Stimulated activated CD4-positive, alpha-beta T cell treated with anti-CD3 and anti-CD28 coated beads, Interleukin-2, amount 100 ng/mL, for 24 hours (primary cell): ENCODE measurements at places on chromosomes 3 and 15.

GRCh38 chr3:41222501-41222900 is 23.2 kb downstream of the CTNNB1 start:
- DNase-seq: no peak

DNA sequence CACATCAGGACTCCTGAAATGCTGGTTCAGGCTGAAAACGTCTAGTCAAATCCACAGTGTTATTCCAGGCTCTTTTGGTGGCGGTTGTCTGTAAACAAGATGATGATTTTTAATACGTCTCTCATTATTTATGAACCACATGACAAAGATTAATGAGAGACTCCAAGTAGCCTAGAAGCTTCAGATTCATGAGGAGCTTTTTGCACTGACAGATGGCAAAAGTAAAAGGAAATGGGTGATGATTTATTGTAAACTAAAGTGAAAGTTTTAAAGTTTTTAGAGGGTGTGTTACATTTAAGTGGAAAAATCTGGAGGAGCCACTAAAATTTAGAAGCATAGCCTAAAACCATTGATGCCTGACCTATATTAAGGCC is 77.0 kb downstream of the BBX start:
- DNase-seq: no peak

DNA sequence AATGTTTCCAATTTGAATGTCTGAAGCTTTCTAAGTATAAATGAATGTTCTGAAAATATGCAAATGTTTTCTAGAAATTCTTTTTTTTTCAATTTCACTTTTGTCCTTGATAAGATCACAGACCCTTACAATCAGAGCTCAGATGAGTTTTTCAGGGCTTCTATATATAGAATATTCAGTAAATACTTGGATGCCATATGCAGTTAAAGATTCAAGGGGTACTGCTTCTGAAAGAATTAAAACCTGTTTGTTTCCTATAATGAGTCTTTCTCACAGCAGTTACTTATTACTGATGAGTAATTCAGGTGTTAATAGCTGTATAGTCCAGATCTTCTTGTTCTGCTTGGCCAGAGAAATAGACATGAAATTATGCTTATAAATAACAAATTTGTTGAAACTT is 812.6 kb downstream of the ZPLD1 start:
- no peak for DNase-seq

DNA sequence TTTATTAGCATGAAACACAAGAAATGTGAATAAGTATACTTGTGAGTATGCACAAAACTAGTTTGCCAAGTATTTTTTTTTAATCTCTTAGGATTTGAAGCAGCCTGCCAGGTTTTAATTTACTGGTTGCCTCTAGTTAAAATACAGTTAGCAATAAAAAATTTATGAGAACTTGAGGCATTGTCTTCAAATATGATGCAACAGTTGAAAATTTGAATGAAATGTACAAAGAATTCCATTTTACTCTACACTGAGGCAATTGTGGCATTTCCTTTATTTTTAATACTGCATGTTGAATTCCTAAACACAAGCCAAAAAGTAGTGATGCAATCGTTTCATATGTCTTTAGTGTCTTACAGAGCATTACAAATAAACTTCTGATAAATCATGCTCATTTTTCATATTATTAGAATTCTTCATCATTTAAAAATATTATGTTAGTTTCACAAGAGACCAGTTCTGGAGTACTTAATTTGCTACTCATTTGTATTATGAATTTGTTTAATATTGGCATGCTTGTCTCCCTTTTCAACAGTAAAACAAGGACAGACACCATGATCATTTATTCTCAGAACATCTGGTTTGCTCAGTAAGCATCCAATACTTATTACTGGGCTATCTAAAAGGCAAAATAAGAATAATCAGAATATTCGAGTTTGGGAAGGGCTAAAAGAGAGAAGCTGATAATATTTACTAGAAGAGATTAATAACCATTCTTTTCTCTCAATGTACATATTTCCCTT is 124.8 kb upstream of the PTX3 start:
- DNase-seq: no peak

- DNase-seq: no peak
Measured at GRCh38 chr3:62923066-62923465, 47.9 kb upstream of the CADPS start.

GRCh38 chr3:195151866-195152541 is 119.0 kb downstream of the XXYLT1 start:
- no peak for DNase-seq

DNA sequence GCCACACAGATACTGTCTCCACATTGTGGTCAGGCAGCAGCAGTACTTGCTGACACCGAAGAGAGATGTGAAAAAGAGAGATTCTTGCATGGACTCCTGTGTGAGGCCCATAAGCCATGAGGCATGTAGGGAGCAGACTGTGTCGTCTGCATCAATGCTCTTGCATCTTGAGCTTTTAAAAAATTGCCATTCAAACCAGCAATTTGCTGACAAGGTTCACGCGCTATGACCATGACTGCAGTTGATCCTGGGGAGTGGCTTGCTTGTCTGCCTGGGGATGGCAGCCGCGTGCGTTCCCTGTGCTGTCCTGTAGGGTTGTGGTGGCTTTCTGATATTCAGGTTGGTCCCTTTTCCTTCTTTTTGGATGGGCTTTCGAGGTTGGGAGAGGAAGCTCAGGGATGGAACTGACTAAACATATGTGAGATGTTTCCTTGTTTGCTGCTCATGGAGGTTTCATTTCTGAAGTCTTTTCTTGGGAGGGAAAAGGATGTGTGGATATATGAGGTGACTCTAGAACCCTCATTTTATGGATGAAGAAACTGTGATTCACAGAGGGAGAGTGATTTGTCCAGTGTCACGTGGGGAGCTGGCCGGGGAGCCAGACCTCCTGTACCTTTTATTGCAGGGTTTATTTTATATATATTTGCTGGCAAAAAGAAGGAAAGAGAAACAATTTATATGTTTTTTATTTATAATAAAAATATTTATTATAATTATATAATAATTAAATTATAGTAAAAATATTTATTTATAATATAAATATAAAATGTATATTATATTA is 48.6 kb downstream of the LPP start:
- DNase-seq: peak; percentile 19

- no peak for DNase-seq
Measured at GRCh38 chr15:59595434-59595915, 16.1 kb upstream of the GCNT3 start.
